ENCODE measurements at places on chromosomes 1 and 21.

DNA sequence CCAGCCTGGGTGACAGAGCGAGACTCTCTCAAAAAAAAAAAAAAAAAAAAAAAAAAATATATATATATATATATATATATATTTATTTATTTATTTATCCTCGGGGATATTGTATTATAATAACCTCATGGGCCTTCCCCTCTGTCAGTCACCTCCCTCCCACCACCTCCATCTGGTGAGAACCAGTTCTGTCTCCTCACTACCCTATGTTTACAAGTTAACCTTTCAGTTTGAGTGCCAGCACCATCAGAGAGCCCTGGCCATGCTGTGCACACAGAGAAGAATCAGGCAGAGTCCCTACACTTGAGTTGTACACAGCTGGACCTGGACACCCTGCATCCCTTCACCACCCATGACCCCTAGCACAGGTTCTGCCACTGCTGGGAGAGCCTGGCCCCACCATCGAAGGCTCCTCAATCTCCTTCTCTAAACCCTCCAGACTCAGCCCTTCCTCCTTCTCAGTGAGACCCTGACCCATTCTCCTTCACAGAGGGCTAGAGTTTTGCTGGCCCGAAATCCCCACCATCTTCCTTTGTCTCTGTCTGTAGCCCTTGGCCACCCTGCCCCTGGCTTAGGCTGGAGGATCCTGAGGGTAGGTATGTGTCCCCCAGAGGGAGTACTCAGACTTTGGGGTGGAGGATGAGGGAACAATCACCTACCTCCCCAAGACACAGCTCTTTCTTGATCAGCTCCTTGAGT, 1.2 kb downstream of the S100A5 start:
- DNase-seq = no peak

- DNase-seq = peak; percentile 17
These were observed 71.0 kb downstream of the SSBP3 start for GRCh38 chr1:54335011-54335754.

GRCh38 chr1:172401477-172401876, 19.0 kb upstream of the C1orf105 start:
- DNase-seq = no peak

DNA sequence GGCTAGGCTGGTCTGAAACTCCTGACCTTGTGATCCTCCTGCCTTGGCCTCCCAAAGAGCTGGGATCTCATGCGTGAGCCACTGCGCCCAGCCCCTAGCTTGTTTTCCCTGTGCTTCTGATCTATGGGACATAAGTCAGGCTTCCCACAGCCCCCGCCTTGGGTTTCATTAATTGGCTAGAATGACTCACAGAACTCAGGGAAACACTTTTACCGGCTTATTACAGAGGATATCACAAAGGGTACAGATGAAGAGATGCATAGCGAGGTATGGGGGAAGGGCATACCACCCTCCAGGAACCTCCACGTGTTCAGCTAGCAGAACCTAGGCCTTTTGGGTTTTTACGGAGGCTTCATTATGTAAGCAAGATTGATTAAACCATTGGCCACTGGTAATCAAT, 1.5 kb upstream of the MAP1LC3C start:
- DNase-seq = no peak

DNA sequence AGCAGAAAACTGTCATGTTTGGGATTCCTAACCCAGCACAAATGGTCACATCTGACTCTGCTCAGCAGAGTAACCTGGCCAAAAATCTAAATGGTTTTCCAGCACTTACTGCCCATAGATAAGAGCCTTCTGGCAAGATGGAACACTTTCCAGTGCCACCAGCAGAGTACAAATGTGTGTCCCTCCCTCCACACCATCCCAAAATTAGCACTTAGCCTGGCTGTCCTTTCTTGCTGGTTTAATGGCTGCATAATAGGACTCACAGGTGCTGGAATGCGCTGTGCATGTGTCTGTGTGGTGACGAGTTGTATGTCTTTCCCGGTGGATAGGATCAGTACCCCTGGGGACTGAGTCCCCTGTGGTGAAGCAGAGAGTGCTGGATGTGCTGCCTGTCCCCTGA, 49.8 kb upstream of the GJB5 start:
- DNase-seq = no peak

DNA sequence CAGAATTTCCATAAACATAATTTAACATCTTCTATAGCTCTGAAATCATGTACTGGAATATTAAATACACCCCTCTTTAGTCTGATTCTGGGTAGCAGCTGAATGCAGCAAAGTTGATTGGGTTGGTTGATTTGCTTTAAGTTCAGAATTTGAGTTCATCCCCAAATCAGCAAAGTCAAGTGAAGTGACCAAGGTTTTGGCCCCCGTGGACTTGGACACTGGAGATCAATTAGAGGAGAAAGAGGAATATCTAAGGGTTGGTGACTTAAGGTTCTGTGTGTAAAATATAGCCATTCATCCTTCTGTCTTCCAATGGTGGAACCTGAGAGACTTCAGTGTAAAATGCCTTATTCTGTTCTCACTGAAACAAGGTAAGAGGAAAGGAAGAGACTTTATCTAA, at the start of gene OR2L13:
OR2L13 (plus strand) TSS at position 301 of the 400 bp plus-strand sequence. CDS start 4,192 bp downstream, outside the sequence.
- no peak for DNase-seq

DNA sequence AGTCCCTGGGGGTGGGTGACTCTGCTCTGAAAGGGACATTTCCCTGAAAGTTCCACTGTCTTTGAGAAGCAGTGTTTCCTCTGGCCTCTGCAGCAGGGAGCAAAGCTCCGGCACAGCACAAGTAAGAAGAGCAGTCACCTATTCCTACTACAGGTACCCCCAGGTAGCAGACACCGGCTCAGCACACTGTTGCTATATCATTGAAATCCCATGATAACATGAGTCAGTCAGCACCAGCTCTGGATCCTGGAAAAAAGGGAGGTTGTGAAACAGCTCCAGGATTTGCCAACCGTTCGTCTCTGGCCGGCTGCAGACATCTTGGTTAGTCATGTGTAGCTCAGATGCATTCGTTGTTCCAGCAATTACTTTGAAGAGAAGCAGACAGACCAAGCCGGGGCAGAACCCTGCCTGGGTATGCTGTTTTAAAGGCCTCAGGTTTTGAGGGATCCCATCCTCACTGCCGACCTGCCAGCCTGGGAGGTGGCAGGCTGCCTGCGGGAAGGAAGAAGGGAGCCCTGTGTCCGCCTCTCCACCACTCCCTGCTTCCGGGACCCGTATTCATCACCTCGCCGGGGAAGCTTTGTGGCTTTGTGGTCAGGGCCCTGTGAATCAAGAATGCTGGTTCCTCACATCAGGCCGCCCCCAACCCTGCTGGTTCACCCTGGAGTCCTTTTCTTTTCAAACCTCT, 139.2 kb downstream of the CLIC6 start:
- DNase-seq = no peak

- no peak for DNase-seq
These were observed 91.6 kb upstream of the UBE2U start for GRCh38 chr1:64111787-64112186.

DNA sequence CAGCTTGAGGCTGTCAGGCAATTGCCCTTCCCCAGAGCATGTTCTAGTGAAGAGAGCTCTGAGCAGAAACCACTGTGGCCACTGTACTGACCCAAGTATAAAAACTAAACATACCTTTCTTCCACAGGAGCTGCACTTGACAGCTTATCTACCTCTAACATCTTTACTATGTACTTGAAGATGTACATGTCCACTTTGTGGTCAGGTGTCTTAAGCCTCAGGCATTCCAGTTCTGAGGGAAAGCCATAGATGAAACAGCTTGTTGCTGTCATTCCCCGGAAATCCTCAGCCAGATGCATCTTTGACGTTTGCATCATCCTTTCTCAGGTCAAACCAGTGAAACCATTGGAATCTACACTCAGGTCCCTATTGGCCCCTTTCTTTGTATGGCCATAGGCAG, 70.4 kb downstream of the CHRM3 start:
- no peak for DNase-seq

DNA sequence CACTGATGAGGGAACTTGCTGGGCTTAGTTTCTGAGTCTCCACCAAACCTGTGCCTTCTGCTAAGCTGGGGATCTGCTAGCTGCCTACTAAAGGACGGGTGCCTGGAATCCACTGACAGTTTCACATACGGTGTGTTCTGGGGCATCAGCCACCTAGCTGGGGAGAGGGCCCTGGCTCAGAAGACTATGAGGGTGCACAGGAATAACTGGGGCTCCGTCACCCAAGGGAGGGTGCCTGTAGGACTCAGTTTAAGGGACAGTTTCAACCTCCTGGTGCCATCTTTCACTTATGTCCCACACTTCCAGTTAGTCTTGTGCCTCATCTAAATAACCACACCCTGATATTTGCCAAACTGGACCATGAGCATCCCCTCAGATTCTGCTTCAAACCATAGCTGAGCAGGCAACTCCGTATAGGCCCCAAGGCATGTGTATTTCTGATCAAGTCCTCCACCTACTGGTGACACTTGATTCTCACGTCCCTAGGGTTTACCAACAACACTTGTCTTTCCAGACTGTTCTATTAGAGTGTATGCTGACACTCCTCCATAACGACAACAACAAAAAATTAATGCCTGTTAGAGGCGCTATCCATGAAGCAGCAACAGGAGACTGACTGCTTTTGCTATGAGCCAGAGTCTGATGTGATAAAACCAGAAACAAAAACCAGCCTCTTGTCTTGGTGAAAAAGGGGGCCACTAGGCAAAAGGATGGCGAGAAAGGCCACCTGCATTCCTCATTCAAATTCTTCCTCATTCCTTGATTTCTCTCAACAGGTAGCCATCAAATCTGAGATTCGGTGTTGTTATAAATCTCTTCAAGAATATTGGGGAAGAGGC, 55.0 kb upstream of the PAXBP1 start:
- no peak for DNase-seq

- no peak for DNase-seq
These were observed 472.0 kb downstream of the CAMTA1 start for GRCh38 chr1:7257225-7257624.

DNA sequence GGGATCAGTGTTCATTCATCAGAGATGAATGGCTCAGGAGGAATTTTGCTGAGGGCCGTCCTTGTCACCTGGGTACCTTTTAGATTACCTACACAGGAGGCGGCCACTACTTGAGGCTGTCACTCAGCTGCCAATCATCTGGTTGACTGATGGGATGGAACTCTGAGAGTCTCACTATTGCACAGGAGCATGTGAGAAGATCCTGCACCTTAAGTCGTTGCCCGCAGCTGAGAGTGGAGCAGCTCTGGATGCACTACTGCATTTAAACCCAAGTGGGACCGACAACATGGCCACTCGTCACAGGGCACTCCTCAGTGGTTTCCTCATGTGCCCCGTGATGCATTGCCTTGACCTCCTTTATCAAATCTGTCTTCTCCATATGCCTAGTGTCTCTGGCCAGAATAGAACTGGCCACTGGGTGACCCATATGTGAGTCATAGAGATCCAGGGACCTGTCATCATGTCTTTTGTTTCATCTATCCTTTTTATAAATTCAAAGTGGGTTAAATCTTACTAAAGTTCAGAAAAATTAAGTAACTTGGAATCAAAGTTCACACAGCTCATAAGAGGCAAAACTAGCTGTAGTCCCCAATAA, 165.5 kb downstream of the ZSCAN20 start:
- no peak for DNase-seq

DNA sequence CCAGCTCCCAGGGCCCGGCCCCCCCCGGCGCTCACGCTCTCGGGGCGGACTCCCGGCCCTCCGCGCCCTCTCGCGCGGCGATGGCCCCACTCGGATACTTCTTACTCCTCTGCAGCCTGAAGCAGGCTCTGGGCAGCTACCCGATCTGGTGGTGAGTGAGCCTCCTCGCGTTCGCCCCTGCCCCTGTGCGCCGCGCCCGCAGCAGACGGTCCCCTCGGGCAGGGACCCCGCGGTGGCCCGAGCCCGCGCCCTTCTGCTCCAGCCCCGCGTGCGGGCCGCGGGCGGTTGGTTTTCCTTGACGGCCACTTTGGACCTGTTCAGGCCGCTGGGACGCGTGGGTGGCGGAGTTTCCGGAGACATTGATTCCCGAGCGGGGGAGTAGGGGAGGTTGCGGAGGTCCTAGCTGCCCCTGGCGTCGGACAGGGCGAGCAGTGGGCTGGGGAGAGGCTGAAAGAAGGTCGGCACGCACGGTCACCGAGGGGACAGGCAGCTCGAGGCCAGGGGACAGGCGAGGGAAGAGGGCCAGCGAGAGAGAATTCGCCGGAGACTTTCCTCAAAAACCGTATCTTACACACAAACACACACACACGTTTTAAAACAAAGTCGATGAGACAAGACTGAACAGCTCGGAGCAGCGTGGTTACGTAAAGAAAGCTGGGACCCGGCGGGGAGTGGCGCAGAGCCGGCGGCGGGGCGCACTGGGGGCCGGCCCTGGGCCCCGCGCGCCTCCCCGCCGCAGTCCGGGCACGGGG, 427 bp downstream of the WNT3A start:
- DNase-seq = no peak

GRCh38 chr1:89698624-89699023, 65.7 kb downstream of the LRRC8C start:
- no peak for DNase-seq

GRCh38 chr1:234715252-234716014, 105.5 kb upstream of the IRF2BP2 start:
- no peak for DNase-seq

- no peak for DNase-seq
These were observed 18.3 kb downstream of the SLFNL1 start for GRCh38 chr1:41003127-41003639.

DNA sequence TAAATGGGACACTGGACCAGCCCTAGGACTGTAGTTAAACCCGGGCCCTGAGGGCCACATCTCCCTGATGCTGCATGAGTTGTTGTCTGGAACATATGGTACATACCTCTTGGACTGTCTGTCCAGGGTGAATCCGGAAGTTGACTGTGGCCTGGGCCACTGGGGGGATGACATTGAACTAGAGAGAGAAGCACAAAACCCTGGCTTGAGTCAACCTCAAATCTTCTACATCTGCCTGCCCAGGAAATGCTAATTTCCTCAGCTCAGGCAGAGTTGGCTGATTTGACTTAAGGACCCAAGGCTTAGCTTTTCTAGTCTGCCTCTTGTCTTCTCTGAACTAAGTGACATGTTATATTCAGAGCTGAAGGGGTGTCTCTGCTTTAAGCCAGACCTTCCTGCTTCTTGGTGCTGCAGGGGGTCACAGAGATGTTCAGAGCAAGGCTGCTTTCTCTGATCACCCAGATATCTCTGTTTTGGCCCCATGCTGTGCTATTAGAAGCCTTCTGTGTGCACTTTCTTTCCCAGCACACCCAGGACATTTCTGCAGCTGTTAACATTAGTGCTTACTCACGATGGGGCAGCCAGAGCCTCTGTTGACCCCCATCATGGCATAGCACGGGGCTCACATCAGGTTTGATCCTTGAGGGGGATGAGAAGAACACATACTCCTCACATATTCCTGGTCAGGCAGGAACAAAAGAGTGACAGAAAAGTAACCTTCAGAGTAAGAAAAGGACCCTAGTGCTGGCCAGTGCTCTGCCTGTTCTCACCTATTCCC, 9.6 kb downstream of the PM20D1 start:
- no peak for DNase-seq

- no peak for DNase-seq
These were observed 142.8 kb downstream of the ETS2 start for GRCh38 chr21:38948377-38949069.

- DNase-seq = no peak
These were observed 50.5 kb upstream of the PPP2R5A start for GRCh38 chr1:212234431-212235395.

GRCh38 chr21:35375115-35375514, 326.0 kb upstream of the RUNX1 start:
- DNase-seq = no peak

- peak; percentile 86 for DNase-seq
These were observed at the start of gene C1orf21 for GRCh38 chr1:184386312-184387068. TSS of gene C1orf21 (plus strand) at chr1:184387029. CDS start at chr1:184477510, 90,481 bp downstream.

Data from hypothalamus (tissue), 51 donors.